CD4-positive, CD25-positive, alpha-beta regulatory T cell (primary cell): ENCODE measurements at places on chromosomes 7 and 10. TPM values are rescaled to one million over a fixed set of nuclear protein-coding genes. Genes with fewer than 3 reads are reported as not detected.

DNA sequence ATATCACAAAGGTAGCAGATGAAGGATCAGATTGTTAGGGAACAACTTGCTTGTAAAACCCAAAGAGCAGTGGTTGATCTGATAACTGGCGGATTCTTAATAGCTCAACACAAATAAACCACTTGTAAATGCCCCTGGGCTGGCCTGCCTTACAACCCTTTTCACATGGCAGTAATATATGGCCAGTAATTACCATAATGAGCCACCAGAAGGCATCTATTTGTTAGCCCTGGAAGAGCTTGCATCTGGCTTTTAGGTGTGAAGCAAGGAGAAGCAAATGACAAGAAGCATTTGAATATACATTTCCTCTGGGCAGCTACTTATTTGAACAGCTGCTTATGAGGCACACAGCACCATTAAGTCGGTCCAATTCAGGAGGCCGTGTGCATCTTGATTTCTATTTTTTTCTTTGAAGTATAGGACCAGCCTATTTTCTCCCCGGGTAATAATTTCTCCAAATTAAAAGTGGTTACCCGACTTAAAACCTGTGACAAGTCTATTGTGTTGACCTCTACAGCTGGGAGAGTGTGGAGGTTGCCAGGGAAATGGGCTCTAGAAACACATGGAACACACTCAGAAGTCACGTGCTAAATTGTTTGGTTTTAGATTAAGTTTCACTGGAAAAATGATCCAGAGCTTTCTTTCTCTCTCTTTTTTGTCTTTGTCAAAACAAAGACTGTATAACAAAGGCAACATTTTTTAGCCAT lies 113.4 kb downstream of the SEM1 start:
- DNase-seq, result no peak

DNA sequence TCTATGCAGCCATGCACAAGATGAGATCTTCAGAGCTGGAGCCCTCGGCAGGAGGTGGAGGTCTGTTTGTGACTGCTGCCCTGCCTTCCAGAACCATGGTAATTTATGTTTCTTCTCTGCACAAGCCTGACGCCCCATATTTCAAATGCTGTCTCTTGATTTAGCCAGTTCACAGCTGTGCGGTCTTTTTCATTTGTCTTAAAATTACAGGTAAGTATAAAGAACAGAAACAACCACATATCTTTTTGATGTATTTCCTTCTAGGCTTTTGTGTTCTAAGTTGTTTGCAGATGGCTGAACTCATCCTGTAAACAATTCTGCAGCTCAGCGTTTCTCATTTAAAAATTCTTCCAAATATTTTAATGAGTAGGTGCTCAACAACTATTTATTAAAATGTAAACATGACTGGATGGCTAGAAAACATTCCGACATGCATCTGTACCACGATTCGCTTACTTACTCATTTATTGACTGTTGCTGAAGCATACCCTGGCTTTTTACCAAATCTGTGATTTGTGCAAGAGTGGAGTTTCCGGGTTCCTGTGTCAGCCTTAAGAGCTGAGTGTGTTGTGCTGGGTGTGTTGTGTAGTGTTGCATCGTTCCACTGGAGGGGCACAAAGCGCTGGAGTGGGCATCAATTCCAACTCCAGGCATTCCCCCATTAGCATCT lies 58.9 kb downstream of the PIP4K2A start:
- DNase-seq, result peak; percentile 78

Gene MLXIPL
- not detected for polyA plus RNA-seq

DNA sequence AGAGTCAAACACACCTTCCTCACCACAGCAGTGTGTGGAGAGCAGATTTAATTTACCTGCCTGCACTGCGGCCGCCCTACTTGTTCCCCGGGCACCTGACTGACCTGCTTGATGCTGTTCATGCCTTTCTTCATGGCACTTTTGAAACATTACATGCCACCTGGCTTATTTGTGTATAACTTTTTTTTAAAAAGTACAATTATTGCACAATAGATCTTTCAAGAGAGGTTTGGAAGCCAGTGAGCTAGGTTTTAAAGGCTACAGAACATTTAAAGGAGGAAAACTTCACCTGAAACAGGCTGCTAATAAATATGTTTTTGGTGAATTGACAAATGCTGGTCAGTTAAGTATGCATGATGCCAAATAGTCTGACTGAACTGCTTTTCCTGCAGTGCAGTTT lies 33.1 kb downstream of the SLC18A2 start:
- DNase-seq, result no peak

- no peak for DNase-seq
These were observed 9.9 kb upstream of the TEX36 start for GRCh38 chr10:125692601-125693523.

Gene ADAMTS14
- not detected for polyA plus RNA-seq

Gene CYP3A7
- polyA plus RNA-seq, result not detected

- no peak for DNase-seq
These were observed 573 bp downstream of the PMPCB start for GRCh38 chr7:103297837-103298179.

- no peak for DNase-seq
These were observed 33.9 kb upstream of the XPNPEP1 start for GRCh38 chr10:109957092-109957797.

DNA sequence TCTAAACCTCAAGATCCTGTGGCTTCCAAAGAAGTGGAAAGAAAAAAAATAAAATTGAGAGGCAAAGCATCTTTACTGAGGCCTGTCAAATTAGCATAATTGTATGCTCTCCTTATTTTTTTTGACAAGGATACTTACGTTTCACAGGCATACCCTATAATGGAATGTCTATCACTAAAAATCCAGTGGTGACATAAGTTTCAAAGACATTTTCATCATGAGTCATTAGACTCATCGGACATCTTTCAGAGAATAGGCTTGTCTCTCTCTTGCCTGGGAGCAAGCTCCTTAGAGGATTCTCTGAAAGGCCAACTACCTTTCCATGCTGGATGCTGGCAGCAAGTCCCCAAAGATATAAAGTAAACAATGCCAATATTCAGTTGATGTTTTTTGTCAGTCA lies 380.7 kb upstream of the STEAP1 start:
- no peak for DNase-seq

Gene SEMA3E
- not detected for polyA plus RNA-seq

GRCh38 chr7:113959910-113960309 lies 41.1 kb upstream of the PPP1R3A start:
- no peak for DNase-seq

GRCh38 chr7:144820552-144820951 lies 15.3 kb downstream of the TPK1 start:
- DNase-seq, result no peak

- no peak for DNase-seq
These were observed 1212.8 kb downstream of the REEP3 start for GRCh38 chr10:64733980-64734379.

GRCh38 chr7:78179211-78179610 lies 380.6 kb downstream of the PHTF2 start:
- no peak for DNase-seq

Gene STAG3
- 0.53 TPM for polyA plus RNA-seq

DNA sequence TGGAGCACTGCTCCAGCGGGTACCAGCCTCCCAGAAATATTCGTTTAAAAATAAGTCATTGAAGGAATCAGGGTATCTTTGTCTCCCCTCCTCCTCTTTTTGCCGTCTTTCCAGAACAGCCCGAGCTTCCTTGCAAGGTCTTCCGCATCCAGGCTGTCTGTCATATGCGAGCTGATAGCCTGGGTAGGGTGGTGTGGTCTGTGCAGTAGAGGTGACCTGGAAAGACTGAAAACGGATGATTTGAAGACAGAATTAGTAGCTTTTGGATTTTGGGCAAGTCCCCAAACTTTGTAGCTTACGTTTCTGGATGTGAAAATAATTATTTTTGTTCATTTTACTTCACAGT lies 480 bp downstream of the VPS50 start:
- no peak for DNase-seq

GRCh38 chr7:67918158-67918557 lies 921.5 kb downstream of the TYW1 start:
- DNase-seq, result peak; percentile 40

DNA sequence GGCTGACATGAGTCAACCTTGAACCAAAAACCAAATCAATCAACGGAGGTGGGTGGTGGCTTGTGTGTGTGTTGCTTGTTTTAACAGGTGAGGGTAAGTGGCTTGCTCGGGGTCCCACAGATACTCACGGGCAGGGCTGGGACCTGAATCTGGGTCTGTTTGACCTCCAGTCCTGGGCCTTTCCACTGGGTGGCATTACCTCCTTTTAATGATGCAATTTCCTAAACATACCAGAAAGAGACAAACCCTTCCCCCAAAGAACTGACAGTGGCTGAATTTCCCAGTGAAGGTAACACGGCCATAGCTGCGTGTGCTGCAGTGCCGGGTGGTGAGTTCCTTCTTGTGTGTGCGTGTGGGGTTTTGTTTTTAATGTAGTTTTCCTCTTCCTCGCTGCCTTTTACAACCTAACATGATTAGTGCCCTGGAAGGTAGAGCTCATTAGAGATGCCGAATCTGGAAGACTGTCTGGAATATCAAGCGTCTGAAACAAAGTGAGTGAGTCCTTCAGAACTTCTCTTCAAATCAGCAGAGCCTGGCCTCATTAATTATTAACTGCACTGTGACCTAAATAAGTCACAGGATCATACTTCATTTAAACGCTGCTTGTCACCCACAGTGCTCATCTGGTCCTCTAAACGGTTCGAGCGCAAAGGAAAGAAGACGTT lies 166.1 kb upstream of the TCERG1L start:
- no peak for DNase-seq

Gene LMOD2
- 0.15 TPM for polyA plus RNA-seq

GRCh38 chr7:107024906-107025305 lies 19.6 kb upstream of the PRKAR2B start:
- DNase-seq, result no peak
